SIG-M5 (cell line): ENCODE measurements at places on chromosomes 1 and 21.

- DNase-seq: no peak
Observed at GRCh38 chr21:25491267-25491666, 116.0 kb downstream of the MRPL39 start.

DNA sequence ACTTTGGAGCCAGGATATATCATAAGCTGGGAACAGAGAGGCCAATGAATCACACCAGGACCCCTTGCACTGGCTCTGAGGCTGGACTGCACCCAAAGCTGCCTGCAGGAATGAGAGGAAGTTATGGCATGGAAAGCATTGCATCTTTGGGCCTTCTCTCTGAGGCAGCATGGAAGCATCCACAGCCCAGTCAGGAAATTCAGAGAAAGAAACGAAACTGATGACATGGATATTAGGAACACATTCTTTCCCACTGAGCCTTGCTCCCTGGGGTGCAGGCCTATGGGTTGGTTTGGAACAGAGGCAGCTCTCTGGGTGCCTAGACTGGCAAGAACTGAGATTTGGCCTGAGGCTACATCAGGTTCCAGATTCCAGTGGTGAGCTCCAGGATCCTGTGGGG is 98.6 kb downstream of the NGF start:
- no peak for DNase-seq

DNA sequence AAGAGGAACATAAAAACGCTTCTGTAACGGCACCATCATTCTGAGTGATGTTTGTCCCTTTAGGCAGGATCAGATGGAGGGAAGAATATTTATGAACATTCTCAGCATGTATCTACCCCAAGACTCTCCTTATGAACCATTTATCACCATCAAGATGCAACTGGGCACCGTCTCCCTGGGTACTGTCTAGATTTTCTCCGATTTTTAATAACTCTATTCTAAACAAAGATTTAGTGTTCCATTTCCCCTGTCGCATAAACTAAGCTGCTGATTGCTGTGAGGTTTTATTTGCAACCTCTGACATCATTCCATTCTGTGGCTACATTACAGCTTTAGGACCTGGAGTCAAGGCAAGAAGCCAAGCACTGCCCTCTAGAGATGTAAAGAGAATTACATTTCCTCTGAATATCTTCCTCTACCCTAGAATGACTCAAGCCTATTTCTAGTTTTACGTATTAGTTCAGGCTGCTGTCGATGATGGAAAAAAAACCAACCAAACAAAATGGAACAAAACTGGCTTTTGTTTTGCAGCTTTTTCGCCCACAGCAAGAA is 130.1 kb upstream of the MAP1LC3C start:
- DNase-seq: no peak

DNA sequence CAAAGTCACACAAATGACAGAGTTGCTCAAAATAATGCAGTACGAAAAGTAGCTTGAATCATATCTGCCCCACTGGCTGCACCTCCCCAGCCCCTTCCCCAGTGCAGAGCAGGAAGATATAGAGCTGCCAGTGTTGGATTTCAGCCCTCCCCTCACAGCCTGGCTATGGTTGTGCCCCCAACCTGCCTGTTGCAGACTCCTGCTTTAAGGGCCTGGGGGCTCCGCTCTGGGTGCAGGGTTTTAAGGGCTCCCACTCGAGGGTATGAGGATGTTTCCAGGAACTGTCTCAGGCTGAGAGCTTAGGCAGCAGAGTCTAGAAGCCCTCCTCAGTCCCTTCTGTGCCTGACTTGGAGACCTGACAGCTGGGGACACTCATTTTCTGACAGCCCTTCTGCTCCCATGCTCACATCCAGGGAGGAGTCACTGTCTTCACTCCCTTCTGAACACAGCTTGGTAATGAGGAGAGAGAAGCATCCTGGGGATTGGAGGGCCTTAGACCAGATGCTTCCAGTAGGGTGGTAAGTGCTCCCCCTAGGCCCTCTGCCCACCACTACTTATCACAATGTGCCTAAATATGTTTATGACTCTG is 4.6 kb downstream of the S100A9 start:
- no peak for DNase-seq

DNA sequence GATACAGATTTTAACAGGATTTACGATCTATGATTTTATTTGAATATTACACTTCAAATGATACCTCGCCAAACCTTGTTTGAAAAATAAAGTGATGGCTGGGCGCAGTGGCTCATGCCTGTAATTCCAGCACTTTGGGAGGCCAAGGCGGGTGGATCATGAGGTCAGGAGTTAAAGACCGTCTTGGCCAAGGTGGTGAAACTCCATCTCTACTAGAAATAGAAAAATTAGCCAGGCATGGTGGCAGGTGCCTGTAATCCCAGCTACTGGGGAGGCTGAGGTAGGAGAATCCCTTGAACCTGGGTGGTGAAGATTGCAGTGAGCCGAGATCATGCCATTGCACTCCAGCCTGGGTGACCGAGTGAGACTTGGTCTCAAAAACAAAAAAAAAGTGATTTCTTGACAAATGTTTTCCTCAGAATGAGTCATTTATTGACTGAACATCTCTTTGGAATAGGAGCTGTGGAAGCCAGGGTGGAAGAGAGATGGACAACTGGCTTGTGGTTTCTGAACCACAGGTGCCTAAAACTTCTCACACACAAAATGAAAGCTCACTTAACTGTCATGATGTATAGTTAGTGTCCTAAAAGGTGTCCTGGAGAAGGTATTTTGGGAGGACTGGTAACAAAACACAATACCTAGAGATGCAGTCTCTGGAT is 11.9 kb downstream of the PKNOX1 start:
- DNase-seq: no peak

DNA sequence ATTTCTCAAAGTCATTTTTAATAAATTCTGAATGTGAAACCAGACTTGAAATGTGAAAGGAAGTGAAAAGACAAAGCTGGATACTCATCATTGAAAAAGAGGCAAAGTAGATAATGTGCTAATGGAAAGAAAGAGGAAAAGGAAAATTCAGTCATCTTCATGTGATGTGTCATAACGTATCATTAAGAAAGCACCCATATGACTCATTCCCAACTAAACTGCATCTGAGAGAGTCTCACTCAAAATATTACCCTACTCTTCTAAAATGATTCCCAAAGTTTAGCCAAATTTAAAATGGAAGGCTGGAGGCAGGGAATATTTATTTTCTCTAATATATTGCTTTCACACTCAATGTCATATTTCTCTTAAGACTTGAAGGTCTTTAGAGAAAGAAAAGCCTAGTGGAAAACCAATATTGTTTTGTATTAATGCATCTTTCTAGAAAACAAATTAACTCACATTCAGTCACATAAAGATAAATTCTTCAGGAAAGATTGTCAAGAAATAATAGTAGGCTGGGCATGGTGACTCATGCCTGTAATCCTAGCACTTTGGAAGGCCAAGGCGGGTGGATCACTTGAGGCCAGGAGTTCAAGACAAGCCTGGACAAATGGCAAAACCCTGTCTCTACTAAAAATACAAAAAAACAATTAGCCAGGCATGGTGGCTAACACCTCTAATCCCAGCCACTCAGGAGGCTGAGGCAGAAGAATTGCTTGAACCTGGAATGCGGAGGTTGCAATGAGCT is 129.9 kb downstream of the SLC30A10 start:
- no peak for DNase-seq

GRCh38 chr1:99396389-99396788 is 132.1 kb downstream of the PLPPR4 start:
- DNase-seq: no peak

DNA sequence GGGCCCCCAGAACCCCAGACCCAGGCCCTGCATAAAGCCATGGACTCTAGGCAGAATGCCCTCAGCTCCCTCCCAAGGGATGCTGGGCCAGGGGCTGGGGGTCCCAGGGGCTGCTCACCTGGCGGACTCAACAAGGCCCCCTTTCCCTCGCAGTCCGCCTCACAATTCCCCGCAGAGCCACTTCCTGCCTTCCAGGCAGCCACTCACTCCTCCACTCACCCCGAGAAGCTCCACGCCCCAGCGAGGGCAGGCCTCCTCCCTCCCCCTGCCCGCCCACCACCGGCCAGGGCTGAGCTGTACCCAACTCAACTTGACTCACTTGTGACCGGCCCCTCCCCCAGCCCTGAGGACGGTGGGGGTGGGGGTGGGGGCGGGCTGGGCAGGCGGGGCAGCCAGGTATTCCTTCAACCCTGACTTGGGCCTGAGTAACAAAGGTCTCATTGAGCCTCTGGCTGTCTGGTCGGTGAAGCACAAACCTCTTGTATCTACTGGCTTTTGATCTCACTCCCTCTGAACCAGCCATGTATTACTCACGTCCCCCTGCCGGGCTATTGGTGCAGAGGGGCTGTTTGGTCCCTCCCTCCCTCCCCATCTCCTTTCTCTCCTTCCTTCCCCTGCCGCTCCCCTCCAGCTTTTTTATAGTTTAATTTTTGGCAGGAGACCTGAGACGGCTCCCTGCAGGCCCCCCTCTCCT is 5.9 kb downstream of the BLACAT1 start:
- no peak for DNase-seq

GRCh38 chr1:65939636-65940035 is 146.9 kb downstream of the PDE4B start:
- no peak for DNase-seq

DNA sequence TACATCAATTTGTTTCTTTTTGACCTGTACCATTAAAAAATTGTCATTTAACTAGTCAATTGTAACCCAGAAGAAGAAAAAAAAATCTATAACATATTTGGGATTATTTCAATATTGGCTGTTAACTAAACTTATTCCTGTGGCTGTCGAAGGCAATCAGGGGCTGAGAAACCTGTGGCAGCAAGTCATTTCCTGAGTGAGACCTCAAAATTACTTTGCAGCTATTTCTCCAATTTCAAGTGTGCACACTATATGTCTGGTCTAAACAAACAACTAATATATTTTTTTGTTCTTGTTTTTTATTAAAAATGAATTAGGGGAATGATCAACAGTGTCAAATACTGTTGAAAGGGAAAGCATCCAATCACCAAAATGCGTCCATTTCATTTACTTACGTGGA is 1357.6 kb upstream of the B3GALT2 start:
- no peak for DNase-seq

DNA sequence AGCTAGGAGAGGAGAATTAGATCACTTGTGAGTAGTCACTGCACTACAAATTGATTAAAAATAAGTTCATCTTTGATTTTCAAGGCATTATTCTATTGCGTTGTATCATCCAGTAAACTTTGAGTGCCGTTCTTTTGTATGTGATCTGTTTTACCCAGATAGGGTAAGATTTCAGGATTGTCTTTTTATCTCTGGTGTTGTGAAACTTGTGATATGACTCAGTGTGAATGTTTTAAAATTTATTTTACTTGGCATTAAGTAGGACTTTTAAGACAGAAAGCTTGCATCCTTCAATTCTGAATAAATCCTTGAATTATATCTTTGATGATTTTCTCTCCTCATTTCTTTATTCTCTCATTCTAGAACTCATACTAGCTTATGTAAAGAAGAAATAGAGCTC is 93.3 kb upstream of the ADAMTS5 start:
- DNase-seq: no peak

GRCh38 chr1:39141925-39142324 is 62.6 kb upstream of the MACF1 start:
- DNase-seq: no peak

DNA sequence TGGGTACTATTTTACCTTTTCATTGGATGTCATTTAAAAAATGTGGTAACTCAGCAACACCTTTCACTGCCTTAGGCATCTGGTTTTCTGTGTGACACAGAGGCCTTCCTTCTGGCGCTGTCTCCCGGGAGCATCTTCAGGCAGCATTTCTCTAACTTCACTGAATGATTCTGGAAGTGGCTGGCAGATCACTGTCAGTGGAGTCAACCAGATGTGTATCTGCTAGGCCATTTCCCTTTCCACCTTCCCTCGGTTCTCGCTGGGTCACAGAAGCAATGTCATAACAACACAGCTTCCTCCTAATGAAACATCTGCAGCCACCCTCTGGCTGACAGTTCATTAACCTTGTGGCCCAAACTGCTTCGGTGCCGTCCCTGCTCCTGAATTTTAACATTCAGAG is 137.8 kb downstream of the KIF26B start:
- DNase-seq: no peak

- DNase-seq: no peak
Observed at GRCh38 chr1:154431586-154432373, 26.6 kb downstream of the IL6R start.

GRCh38 chr1:115364046-115364779 is 26.2 kb upstream of the NGF start:
- no peak for DNase-seq

DNA sequence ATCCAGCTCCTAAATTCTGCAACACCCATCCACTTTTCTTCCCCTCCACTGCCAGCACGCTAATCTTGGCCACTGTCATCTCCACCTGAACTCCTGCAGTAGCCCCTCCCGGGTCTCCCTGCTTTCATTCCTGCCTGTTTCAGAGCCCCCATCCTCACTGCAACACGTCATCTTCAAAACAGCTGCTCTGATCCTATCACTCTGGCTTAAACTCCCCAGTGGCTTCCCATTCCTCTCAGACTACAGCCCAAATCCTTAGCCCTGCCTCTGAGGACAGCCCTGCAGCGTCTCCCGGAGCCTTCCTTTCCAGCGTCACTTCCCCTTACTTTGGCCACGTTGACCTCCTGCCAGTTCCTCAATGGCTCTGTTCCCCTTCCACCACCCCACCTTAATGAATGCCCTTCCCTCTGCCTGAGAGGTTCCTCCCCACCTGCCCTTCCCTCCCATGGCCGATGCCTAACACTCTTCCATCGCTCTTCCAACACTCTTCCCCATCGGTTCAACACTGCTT is 22.9 kb upstream of the IFNAR2 start:
- DNase-seq: no peak

DNA sequence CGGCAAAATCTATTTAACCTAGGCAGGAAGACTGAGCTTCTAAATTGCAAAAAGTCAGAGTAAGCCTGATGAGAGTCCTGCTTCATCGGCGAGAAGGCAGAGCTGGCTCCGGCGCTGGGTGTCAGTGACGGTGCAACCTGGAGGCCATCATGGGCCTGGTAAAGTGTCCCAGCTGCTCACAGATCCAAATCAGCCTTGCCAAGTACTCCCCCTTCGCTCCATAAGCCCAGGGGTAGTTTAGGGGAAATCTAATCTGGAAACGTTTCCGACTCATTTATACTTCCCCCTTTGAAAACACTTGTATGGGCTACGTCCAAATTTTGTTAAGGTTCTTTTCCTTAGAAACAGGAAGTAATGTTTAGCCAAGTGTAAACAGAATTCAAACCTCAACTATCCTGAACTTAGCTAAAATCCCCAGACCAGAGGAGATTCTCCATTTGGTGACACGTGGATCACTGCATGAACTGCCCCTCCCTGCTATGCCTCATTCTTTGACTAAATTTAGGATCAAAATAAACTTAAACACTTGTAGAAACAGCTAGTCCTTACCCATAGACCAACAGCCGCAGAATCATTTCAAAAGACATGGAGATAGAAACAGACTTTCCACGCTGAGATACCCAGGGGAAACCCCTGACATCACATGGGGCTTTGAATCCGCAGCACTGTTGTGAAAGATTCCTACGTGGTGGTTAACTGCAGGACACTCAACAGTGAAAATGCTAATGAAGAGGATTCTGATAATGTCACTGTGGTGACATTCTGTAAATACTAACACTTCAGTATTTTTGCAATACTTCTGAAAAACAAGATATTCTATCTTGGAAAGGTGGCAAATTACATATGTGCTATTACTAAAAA is 172.7 kb downstream of the TGFBR3 start:
- peak; percentile 13 for DNase-seq
